M059J (cell line): ENCODE measurements at places on chromosomes 7 and 10.

GRCh38 chr7:106400923-106401322, 116.1 kb upstream of the NAMPT start:
- DNase-seq = no peak

DNA sequence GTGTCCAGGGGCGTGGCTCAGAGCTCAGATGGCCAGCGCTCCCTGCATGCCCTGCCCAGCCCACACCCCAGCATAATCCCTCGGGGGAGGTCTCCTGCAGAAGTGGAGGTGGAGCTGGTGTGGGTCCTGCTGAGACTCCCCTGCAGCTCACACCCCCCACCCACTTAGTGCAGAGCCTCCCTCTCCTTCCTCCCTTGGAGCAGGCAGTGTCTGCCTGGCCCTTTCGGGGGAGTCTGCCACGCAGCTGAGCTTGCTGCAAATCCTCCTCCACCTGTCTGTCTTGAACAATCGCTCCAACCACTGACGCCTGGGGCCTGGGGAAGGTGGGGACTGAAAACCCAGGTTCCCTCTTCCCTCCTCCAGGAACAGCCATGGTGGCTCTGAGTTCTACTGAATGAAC, 219.7 kb upstream of the PPP2R2D start:
- no peak for DNase-seq

GRCh38 chr7:134995239-134996096, 9.2 kb downstream of the AGBL3 start:
- no peak for DNase-seq

- peak; percentile 89 for DNase-seq
Observed at GRCh38 chr10:102009801-102010425, 46.1 kb downstream of the ARMH3 start.

DNA sequence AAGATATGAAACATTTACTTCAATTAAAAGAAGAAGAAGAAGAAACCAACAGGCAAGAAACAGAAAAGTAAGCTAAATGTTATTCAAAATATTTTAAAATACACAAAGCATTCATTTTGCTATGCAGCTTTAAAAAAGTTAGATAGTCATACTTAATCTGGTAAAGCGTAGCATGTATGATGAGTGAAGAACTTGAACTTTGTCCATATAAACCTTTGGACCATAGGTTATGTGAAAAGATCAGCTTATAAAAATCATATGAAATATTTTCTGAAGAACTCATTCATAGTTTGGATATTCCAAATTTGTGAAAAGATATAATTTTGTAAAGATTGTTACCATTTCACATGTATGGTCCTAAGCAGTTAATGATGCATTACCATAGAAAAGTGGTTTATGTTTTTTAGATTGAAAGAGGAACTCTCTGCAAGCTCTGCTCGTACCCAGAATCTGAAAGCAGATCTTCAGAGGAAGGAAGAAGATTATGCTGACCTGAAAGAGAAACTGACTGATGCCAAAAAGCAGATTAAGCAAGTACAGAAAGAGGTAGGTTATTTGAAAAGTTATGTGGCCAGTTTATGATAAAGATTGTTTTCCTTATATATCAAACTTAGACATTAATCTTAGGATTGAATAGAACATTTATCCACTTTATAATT, 37.3 kb downstream of the KIF20B start:
- no peak for DNase-seq
